ENCODE measurements at places on chromosomes 6 and 20.

DNA sequence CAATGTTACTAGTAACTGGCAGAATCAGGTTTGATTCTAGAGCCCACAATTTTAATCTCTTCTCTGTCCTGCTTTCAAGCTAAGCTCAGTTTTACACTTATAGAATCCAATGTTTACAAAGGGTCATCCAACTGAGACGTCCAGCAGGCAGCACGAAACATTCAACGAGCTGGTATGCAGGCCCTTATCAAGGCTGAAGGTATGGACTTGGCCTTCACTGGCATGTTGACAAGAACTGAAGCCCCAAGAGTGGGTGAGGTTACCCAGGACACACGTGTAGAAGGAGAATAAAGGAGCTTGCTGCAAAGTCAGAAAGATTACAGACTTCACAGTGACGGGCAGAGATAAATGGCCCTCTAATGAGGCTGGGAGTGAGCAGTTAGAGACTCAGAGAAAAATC is 187.4 kb downstream of the KIF16B start:
- DNase-seq: no peak

DNA sequence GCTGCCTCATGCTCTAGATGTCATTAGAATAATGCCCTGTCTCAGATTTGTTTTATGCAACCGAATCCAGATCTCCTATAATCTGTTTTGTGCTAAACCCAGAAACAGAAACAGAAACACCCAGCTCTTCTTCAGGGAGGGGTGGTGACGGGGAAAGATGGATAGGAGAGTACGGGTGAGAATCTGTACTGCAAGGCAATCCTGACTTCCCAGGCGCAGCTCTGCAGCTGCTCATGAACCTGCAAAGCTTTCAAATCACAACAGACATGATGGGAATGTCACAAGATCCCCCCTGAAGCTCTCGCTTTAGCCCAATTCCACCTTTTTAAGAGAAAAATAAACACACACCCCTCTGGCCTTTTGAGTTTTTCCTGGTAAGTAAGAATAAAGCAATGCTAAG is 71.5 kb downstream of the PPP1R3G start:
- DNase-seq: no peak

- DNase-seq: no peak
Measured at GRCh38 chr6:19891451-19891850, 54.3 kb downstream of the ID4 start.

GRCh38 chr20:20630551-20630950 is 81.9 kb downstream of the RALGAPA2 start:
- no peak for DNase-seq

GRCh38 chr20:31691646-31692275 is 30.9 kb downstream of the BCL2L1 start:
- no peak for DNase-seq

DNA sequence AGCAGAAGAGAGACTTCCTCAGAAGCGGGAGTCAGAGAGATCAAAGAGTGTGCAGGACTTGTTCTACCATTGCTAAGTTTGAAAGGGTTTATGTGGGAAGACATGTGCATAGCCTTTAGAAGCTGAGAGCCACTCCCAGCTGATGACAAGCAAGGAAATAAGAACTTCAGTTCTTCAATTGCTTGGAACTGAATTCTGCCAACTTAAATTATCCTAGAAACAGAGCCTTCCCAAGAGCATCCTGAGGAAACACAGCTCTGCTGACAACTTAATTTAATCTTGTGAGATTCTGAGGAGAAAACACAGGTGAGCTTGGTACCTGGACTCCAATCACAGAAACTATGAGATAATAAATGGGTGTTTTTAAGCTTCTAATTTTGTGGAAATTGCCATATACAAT is 150.6 kb upstream of the OGFRL1 start:
- DNase-seq: no peak

DNA sequence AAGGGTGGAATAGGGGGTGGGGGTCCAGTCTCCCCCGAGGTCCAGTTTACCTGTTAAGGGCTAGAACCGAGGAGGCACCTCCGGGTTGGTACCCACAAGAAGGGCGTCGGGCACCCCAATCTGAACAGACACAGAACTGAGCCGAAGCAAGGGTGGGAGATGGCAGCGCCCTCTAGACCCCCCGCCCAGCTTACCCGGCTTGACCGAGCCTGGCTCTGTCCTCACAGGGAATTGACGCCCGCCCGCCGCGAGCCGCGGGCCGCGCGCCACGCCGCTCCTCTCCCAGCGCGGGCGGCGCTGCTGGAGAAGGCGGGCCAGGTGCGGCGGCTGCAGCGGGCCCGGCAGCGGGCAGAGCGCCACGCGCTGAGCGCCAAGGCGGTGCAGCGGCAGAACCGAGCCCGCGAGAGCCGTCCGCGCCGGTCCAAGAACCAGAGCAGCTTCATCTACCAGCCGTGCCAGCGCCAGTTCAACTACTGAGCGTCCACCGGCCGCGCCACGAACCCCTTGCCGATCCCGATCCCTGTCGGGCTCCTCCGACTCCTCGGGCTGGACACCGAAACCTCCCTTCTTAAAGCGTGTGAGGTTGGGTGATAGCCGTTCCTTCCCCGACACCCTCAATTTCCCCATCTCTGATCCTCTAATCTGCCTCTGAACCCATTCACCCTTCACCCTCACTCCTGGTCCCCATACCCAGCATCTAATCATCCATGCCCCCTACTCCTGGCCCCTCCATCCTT is 5.9 kb downstream of the TP53INP2 start:
- no peak for DNase-seq

DNA sequence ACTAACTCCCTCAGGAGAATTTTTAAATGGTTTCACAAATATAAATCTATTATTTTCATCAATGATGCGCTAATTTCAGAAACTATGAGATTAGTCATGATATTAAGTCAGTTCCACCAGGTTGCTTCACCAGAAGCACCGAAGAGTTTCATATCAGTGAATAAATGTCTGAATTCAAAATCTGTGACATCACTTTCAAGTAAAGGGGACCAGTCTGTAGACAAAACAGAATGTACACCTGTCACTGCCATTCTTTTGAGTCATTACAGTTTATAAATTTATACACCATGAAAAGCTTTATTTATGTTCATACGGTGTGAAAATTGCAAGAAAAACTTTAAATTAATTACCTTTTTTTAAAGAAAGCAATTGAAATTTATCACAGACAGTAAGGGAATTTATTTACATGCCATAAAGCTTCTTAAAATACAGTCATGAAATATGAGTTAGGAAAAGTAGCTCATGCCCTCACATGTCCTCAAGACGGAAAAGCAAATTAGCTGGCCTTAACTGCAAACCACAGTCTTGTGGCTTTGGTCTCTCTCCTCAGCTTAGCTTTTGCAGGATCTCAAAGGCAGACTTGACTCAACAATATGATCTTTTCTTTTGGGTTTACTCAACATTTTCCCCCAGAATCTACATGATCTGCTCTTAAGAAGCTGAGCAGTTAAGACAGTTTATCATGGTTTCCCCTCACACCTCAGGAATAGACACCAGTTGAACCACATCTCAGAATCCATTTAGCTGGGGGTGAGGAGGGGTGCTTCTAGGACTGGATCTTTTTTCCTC is 177.7 kb upstream of the MCHR2 start:
- DNase-seq: peak; percentile 55

- DNase-seq: no peak
Measured at GRCh38 chr20:24111858-24112257, 123.3 kb upstream of the GGTLC1 start.

- DNase-seq: no peak
Measured at GRCh38 chr20:22456109-22456508, 128.3 kb downstream of the FOXA2 start.

GRCh38 chr6:134267917-134268361 is 50.0 kb downstream of the SGK1 start:
- DNase-seq: no peak

GRCh38 chr6:3535776-3536435 is 79.1 kb upstream of the SLC22A23 start:
- no peak for DNase-seq

- no peak for DNase-seq
Measured at GRCh38 chr6:157217894-157218370, 105.4 kb downstream of the TMEM242 start.

- DNase-seq: peak; percentile 30
Measured at GRCh38 chr20:13788167-13788834, 3.5 kb downstream of the NDUFAF5 start.

- DNase-seq: no peak
Measured at GRCh38 chr6:133040803-133041419, 200.2 kb upstream of the EYA4 start.

DNA sequence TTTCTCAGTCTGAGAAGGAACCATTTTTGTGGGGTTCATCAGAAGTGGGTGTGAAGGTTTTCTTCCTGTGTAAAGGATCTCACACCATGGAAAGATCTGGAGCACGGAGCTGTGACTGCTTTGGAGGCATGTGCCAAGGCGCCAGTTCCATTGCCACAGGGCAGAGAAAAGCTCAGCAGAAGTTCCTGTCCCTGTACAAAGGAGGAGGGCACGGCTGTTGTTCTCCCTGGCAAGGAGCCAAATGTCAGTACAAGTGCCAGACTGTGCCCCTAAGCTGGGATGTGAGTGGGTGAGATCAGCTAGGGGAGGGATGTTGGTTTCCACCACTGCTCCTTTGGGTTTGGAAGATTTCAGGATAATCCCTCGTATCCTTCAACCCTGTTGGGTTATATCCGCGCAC is 117.3 kb downstream of the CRYBG1 start:
- no peak for DNase-seq

DNA sequence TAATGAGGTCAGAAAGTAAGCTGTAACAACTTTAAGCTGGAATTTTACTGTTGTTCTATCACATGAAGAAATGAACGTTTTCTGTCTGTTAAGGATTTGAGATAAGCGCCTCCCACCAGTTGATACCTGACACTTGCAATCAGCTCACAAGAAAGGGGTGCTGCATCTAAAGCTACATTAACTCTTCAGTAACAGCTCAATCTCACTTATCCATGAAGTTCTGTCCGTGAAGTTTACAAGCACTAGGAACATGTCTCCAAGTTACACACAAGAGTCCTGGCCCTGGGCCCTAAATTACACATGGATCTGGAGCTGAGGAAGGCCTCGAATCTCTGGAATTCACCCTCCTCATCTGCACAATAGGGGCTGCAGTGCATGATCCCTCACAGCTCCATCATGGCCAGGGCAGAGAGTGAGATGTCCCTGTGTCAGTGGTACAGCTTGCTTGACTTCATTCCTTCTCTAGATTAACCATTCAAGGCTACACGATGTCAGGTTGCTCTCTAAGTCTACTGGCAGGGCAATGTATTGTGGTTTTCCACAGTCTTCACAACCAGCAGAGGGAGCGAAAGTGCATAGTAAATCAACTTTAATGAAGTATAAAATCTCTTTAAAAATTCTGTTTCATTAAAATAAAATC is 182.4 kb upstream of the MCHR2 start:
- DNase-seq: no peak

DNA sequence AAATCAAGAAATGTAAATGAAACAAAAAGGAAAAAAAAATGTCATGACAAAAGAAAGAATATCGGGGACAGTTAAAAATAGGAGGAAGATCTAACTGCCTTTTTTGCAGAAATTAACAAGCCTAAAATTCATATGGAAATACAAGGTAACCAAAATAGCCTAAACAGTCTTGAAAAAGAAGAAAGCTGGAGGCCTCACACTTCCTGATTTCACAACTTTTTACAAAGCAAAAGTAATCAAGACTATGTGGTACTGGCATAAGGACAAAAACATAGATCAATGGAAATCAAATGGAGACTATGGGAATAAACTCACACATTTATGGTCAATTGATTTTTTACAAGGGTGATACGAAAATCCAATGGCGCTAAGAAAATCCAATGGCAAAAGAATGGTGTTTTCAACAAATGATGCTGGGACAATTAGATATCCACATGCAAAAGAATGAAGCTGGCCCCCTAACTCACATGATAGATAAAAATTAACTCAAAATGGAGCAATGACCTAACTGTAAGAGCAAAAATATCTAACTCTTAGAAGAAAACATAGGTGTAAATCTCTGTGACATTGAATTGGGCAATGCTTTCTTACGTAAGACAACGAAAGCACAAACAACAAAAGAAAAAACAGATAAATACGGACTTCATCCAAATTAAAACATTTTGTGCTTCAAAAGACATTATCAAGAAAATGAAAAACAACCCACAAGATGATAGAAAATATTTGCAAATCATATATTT is 24.5 kb downstream of the MAP3K5 start:
- DNase-seq: no peak

GRCh38 chr6:153858529-153858928 is 180.5 kb upstream of the OPRM1 start:
- no peak for DNase-seq

All from GM12864 (cell line).